ENCODE measurements at places on chromosomes 16 and 17. TPM values are rescaled to one million over a fixed set of nuclear protein-coding genes. Genes with fewer than 3 reads are reported as not detected.

PLEKHH3 gene
- total RNA-seq: 1.1 TPM

CFAP20 gene
- 37.2 TPM for total RNA-seq

SLC5A11 gene
- total RNA-seq: not detected

NPIPA2 gene
- total RNA-seq: 4.8 TPM

PMFBP1 gene
- 0.29 TPM for total RNA-seq
